HepG2 (cell line): ENCODE measurements at places on chromosomes 12 and 14. TPM values are rescaled to one million over a fixed set of nuclear protein-coding genes. Genes with fewer than 3 reads are reported as not detected.

GRCh38 chr14:77157740-77158139 is 16.1 kb upstream of the ZDHHC22 start:
- DNase-seq: no peak
- no peaks in the 10 kb centered on the region; the same call in 1 of the 2 replicates for H3K27me3 ChIP-seq
- no peaks in the 10 kb centered on the region for H3K36me3 ChIP-seq
- no peaks in the 10 kb centered on the region for H3K4me1 ChIP-seq
- no peak overlapping the region for H3K4me3 ChIP-seq
- no peak overlapping the region for H3K27ac ChIP-seq

DNA sequence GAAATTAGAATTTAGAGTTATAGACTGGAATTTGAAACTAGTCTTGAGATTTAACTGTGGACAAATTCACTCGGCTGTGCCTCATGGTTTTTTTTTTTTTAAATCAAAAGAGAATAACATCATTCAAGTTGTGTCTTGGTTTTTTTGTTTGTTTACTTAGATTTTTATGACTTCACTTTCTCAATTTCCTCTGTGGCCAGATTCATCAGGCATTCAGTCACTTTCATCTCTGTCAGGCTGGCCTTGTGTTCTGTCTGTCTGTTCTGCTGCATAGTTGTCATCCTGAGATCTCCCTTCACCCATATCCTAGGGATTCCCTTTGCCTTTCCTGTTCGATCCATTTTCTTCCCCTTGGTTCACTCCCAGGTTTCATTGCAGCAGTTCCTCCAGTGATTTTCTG is 10.0 kb downstream of the MARK3 start:
- peaks cover 45% of the 10 kb centered on the region for H3K4me1 ChIP-seq
- no peak for DNase-seq
- H3K36me3 ChIP-seq: no peaks in the 10 kb centered on the region
- H3K4me3 ChIP-seq: no peak overlapping the region

DNA sequence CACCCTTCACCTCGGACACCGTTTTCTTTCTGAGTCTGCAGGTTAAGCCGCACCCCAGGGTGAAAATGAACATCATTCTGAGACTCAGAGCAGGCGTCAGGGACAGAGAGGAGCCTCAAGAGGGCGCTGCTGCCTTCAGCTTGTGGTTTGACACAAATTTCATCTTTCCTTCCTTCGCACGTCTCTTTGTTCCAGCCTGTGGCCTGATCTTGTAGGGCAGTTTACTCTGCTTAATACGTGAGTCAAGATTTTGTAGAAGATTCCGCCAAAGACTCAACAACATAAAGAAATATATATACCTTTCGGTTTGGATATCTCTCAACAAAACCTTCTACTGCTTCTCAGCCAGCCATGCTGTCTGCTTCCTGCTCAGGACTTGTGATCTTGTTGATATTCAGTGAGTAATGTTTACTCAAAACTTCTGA is 329.3 kb upstream of the OR4E1 start:
- no peak overlapping the region for H3K27ac ChIP-seq
- DNase-seq: no peak
- H3K36me3 ChIP-seq: no peaks in the 10 kb centered on the region
- no peaks in the 10 kb centered on the region for H3K4me1 ChIP-seq
- H3K27me3 ChIP-seq: no peaks in the 10 kb centered on the region

GRCh38 chr14:101509730-101510371 is 51.4 kb upstream of the DIO3 start:
- no peaks in the 10 kb centered on the region for H3K36me3 ChIP-seq
- peaks cover 15% of the 10 kb centered on the region for H3K4me1 ChIP-seq
- H3K4me3 ChIP-seq: no peak overlapping the region
- DNase-seq: no peak
- peaks cover 24% of the 10 kb centered on the region; the same call in 2 of the 3 replicates for H3K27me3 ChIP-seq

GRCh38 chr14:73283608-73284379 is 46.5 kb downstream of the PAPLN start:
- peaks cover 12% of the 10 kb centered on the region for H3K4me1 ChIP-seq
- peaks cover 26% of the 10 kb centered on the region for H3K36me3 ChIP-seq
- no peak overlapping the region for H3K27ac ChIP-seq
- DNase-seq: no peak

DNA sequence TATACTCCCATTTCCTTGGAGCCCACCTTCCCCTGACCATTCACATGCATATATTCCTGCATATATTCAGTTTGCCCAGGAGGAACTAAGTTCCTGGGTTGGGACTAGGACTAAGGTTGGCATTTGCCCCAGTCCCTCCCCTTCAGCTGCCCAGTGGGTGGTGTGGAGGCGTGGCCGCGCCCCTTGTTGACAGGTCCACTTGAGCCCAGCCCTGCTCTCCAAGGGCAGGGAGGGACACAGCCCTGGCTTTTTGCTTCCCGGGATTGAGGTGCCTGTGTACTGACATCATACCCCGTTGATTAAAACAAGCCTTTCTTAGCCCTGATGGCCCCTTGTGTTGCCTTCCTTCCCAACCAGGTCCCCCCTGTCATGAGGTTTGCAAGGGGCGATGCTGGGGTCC is 7.3 kb downstream of the ERBB3 start:
- no peak for DNase-seq
- H3K4me1 ChIP-seq: peaks cover 51% of the 10 kb centered on the region
- no peak overlapping the region for H3K27ac ChIP-seq
- no peaks in the 10 kb centered on the region for H3K27me3 ChIP-seq
- peaks cover 66% of the 10 kb centered on the region for H3K36me3 ChIP-seq

- H3K27ac ChIP-seq: no peak overlapping the region
- H3K27me3 ChIP-seq: no peaks in the 10 kb centered on the region; the same call in 2 of the 3 replicates
- H3K36me3 ChIP-seq: no peaks in the 10 kb centered on the region
- H3K4me1 ChIP-seq: 0 out of 2 replicates have a peak, but pooled peaks cover 4% of the 10 kb centered on the region
- H3K4me3 ChIP-seq: peak overlapping the region; percentile 23
These were observed 166.1 kb downstream of the ADCK1 start for GRCh38 chr14:77965919-77966435.

GRCh38 chr14:85038526-85039352 is 491.2 kb upstream of the FLRT2 start:
- H3K4me1 ChIP-seq: no peaks in the 10 kb centered on the region
- no peaks in the 10 kb centered on the region for H3K27me3 ChIP-seq
- DNase-seq: no peak
- H3K36me3 ChIP-seq: no peaks in the 10 kb centered on the region

- peaks cover 11% of the 10 kb centered on the region for H3K4me1 ChIP-seq
- no peaks in the 10 kb centered on the region for H3K36me3 ChIP-seq
- H3K27ac ChIP-seq: no peak overlapping the region
These were observed 834 bp downstream of the RASSF8 start for GRCh38 chr12:25959071-25959961.

- peaks cover 13% of the 10 kb centered on the region for H3K36me3 ChIP-seq
- no peaks in the 10 kb centered on the region; the same call in 2 of the 3 replicates for H3K27me3 ChIP-seq
- peak overlapping the region; percentile 94 for H3K27ac ChIP-seq
- peak; percentile 100 for DNase-seq
- H3K4me3 ChIP-seq: no peak overlapping the region
- H3K4me1 ChIP-seq: peaks cover 95% of the 10 kb centered on the region
These were observed 88.1 kb downstream of the ITPR2 start for GRCh38 chr12:26744697-26745440.

- no peak overlapping the region for H3K27ac ChIP-seq
- no peaks in the 10 kb centered on the region for H3K27me3 ChIP-seq
- H3K36me3 ChIP-seq: no peaks in the 10 kb centered on the region
- peaks cover 90% of the 10 kb centered on the region for H3K4me1 ChIP-seq
These were observed 43.9 kb downstream of the BORCS5 start for GRCh38 chr12:12400793-12401192.

DNA sequence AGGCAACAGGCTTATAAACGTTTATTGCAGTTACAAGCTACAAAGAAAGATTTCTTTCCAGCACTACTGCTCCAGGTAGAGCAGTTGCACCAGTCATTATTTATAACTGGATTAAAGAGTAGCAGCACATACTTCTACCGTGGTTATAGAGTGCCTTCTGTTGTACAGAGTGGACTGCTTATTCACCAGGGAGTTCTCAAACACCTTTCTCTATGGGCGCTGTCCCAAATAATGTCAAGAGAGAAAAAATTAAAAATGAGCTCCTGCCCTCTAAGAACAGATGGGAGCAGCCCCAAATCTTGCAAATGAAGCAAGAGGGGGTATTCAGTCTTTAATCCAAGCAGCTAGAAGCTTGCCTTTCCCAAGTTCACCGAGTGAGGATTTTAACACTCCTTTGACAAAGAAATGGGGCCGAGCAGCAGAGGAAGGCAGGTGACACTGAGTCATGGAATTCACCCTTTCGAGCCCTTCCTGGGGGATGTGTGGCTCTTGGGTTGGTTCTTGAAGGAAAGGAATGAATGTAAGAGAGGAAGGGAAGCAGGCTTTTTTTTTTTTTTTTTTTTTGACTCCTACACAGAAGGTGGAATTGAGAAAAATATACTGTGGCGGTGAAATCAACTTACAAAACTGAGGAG is 181.2 kb downstream of the PRKCH start:
- H3K4me1 ChIP-seq: peaks cover 8% of the 10 kb centered on the region
- H3K36me3 ChIP-seq: no peaks in the 10 kb centered on the region
- no peaks in the 10 kb centered on the region for H3K27me3 ChIP-seq
- H3K27ac ChIP-seq: no peak overlapping the region
- DNase-seq: no peak

DNA sequence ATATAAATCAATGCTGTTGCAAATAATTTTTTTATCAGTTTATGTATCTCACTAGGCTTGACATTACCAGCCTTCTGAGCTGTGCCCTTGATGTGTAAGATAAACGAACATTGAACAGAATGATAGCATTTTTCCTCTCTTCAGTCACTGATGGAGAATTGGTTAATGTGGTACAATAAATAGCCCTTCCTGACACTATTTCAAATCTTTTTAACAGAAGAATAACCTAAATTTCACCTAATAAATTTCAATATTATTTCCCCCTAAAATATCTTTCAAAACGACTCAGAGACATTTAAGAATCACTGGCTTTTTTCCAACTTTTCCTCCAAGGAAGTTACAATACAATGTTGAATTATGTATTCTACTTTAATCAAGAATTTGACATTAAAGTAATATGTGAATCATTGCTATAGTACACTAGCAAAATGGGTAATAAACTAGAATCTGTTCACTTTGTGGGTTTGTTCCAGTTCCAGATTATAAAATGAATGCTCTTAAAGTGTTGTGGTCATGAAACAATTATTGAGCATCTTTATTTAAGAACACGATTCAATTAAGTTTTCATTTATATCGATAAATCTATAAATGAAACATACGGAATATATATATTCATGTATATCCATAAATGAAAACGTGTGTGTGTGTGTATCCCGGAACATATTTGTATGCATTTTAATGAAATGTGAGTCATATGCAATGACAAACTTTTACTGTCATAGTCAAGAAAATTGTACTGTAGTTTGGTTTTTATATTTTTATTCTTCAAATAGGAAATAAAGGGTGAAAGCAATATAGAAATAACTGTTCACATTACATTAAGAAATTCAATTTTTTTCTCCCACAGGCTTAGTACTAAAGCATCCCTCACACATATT is 2.5 kb upstream of the ATP2B1 start:
- H3K4me3 ChIP-seq: no peak overlapping the region
- no peaks in the 10 kb centered on the region for H3K36me3 ChIP-seq
- peaks cover 14% of the 10 kb centered on the region for H3K4me1 ChIP-seq
- no peak for DNase-seq
- no peaks in the 10 kb centered on the region; the same call in 2 of the 3 replicates for H3K27me3 ChIP-seq

GRCh38 chr12:34597548-34598351 is 575.5 kb downstream of the ALG10 start:
- no peak overlapping the region for H3K27ac ChIP-seq
- H3K4me3 ChIP-seq: no peak overlapping the region
- no peaks in the 10 kb centered on the region for H3K4me1 ChIP-seq
- no peaks in the 10 kb centered on the region for H3K27me3 ChIP-seq
- no peaks in the 10 kb centered on the region for H3K36me3 ChIP-seq

EML1 gene
- total RNA-seq: 1.3 and 1.7 TPM in 2 replicates

SETD1B gene
- total RNA-seq: 1.4 and 1.8 TPM in 2 replicates

IAPP gene
- total RNA-seq: not detected in 2 replicates

AICDA gene
- not detected in 2 replicates for total RNA-seq

KERA gene
- not detected in 2 replicates for total RNA-seq

KCNH3 gene
- total RNA-seq: 0.07 and 0.13 TPM in 2 replicates

GAS2L3 gene
- 20.8 and 21.3 TPM in 2 replicates for total RNA-seq

SIX1 gene
- 6.5 and 6.8 TPM in 2 replicates for total RNA-seq

TAS2R42 gene
- not detected in 2 replicates for total RNA-seq

PTCSC3 gene
- total RNA-seq: not detected in 2 replicates

ASB2 gene
- total RNA-seq: 0.46 and 0.82 TPM in 2 replicates

ART4 gene
- 12.0 and 20.3 TPM in 2 replicates for total RNA-seq

SLC2A14 gene
- 6.6 and 7.7 TPM in 2 replicates for total RNA-seq

CABP1 gene
- not detected in 2 replicates for total RNA-seq
